Stimulated activated CD8-positive, alpha-beta memory T cell treated with anti-CD3 and anti-CD28 coated beads, Interleukin-2, amount 100 ng/mL, for 48 hours (primary cell): ENCODE measurements at places on chromosomes 1 and 21.

GRCh38 chr1:244276646-244277045 is 175.1 kb downstream of the ADSS2 start:
- DNase-seq: no peak

DNA sequence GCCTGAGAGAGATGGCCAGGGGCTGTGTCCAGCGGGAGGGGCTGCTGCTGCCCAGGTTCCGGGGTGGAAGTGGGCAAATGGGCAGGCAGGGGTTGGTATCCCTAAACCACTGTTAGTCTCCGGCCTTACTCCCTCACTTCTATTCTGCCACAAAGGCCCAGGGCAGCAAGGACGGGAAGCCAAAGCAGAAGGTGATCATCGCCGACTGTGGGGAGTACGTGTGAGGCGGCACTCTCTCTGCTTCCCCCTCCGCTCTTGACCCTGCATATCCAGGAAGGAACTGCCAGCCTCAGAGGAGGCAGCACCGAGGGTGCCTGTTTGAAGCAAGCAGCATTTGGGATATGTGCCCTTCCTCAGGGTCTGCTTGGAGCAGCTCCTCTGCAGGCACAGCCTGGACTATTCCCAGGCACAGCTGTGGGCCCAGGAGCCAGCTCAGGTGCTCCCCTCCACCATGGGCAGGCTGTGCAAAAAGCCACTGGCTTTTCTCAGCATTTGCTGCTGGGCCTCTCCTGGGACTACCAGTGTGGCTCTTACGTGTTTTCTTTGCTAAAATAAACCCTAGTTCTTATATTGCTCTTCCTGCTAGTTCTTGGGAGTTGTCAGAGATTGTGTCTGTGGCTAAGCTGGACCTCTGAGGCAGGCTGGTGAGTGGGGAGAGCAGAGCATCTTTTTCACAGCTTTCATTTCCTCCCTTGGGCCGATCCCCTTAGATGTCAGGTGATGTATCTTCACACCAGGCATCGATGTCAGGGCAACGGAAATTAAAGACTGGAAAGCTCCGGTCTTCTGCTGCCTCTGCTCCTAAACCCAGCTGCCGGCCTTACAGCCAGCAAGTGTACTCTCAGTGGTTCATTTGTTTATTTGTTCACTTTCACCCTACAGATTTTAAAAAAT is 14.7 kb downstream of the PPIE start:
- no peak for DNase-seq

DNA sequence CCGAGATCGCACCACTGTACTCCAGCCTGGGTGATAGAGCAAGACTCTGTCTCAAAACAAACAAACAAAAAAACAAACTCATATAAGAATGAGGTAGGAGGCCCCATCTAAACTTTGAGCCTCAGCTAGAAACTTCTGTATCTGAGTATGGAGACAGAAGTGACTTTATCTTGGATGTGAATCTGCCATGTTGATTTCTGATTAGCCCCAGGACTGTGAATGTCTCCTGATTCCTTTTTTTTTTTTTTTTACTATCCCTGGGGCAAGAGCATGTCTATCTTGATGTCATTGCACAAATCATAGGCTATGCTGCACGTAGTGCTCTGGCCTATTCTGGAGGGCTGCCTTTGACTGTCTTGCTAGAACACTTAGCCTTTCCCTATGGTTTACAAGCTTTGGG is 211.0 kb downstream of the PTPRU start:
- no peak for DNase-seq

DNA sequence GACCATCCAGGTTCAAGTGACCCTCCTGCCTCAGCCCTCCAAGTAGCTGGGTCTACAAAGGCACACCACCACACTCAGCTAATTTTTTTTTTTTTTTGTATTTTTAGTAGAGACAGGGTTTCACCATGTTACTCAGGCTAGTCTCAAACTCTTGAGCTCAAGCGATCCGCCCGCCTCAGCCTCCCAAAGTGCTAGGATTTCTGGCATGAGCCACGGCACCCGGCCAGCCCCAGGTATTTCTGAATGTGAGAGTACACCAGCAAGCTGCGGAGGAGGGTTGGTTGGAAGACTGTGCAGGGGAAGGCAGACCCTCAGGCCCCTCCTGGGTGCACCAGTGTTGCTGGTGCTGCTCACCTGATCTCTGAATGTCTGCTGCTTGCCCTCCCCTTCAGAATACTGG is 33.1 kb upstream of the SIM2 start:
- DNase-seq: no peak

DNA sequence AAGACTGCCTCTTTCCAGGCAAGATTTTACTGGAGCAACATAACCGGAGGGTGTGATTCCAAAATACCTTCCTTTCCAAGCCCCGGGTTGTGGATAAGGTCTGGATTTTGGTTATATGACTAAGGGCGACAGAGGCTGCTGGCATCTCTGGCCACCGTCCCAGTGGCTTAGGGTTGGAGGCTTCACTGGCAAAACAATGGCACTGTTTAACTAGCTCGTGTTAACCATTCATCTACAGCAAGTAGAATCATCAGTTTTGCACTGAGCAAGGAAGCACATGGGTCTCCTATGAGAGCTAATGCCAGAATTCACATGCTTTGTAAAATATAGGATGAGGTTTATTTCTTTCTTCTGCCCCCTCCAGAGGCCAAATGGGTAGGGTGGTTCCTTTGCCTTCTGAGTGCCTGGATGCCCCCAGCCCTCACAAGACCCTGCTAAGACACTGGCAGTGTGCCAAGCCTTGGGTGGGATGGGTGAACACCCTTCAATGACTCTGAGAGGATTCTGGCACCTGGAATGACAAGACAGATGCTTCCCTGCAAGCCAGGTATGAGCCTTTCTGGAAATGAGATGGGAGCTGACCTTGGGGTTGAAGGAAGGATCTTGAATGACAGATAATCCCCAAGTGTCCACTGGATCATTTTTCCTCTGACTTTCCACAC is 36.8 kb downstream of the DHCR24 start:
- no peak for DNase-seq

DNA sequence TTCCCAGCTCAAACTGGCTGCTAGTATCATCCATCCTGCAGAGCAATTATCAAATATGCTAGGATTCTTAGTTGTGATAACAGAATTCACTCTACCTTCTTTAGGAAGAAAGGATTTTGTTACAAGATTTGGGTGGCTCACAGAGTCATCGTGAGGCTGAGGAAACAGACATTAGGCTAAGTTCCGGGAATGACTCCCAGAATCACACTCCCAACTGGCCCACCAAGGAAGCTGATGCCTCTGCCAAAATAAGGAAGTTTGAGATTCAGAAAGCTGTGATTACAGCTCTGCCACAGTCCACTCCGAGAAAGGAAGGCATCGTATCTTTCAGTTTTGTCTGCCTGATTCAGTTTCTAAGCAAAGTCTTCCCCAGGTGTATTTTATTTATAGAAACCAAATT is 50.6 kb upstream of the LYPLAL1 start:
- DNase-seq: no peak

DNA sequence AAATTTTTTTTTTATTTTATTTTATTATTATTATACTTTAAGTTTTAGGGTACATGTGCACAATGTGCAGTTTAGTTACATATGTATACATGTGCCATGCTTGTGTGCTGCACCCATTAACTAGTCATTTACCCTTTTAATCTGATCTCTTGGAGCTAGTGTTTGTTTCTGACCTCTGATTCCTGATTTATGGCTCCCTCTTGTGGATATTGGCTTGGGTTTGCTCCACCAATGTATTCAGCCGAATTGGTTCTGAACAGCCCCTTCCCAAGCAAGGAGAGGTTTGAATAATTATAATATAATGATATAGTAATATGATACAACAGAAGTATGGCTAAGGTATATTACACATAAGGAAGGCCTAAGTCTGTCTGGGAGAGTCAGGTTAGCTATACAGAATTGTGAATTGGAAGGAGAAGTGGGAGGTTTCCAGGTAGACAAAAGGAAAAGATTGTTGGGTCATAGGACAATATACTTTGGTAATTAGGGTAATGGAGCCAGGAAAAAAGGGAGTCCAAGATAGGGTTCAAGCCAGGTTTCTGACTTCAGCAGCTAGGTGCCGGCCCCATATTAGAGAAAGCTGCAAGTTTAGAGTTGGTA is 53.1 kb upstream of the HMCN1 start:
- DNase-seq: no peak

DNA sequence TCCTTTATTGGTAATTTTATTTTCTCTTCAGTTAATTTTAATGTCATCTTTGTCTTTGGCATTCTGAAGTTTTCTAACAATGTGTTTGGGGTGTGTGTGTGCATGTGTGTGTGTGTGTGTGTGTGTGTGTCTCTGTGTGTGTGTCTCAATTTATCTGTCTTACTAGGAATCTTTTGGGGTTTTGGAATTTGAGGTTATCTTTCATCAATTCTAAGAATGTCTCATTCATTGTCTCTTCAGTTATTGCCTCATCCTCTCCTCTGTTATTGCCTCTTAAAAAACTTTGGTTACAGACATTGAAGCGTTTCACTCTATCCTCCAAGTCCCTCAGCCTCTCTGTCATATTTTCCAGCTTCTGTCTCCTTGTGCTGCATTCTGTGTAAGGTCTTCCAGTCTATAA is 18.1 kb upstream of the SAMD13 start:
- no peak for DNase-seq

DNA sequence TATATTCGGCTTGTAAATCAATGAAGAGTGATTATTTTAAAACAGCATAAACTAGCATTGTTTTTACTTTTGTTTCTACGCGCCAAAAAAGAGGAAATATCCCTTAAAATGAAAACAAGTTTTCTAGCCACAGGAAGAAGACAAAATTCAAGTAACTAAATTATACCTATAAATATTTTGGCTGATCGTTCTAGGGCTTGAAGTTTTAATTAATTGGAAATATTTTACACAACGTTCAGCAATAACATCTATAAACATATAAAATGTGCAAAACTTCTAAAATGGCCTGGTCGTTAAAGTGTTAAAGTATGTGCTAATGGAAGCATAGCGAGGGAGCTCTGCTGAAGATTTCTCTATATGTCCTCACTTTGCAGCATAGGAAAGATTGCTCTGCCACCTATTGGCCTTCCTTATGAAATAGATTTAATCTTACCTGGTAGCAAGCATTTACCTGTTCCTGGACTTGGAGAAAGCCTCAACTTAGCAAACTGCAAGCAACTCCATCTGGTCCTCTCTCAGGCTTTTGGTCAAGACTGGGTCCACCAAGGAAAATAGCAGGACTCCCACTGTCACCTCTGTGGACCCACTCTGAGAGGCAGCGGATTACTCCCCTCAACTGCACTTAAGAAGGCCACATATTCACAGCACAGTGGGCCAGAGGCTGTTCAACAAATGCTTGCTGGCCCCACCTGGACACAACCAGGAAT is 351.3 kb upstream of the RUNX1 start:
- DNase-seq: no peak

DNA sequence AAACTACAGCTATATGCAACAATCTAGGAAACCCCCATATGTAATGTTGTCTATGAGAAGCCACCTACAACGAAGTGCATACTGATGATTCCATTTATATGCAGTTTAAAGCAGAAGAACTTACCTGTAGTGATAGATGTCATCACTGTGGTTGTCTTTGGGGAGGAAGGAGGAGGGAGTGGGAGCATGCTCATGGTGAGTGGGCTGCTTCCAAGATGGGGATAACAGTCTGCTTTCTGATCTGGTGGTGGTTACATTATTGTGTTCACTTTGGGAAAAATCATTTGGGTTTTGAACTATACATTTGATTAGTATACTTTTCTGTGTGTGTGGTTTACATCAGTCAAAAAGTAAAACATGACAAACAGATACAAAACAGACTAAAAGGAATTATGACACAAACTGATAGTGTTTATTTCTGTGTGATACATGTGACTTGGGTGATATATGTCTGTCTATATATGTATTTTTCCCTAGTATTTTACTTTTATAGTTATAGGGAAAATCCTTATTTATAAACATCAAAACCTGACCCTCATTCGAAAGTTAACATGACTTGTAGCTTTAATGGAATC is 184.7 kb downstream of the VPS13D start:
- no peak for DNase-seq

DNA sequence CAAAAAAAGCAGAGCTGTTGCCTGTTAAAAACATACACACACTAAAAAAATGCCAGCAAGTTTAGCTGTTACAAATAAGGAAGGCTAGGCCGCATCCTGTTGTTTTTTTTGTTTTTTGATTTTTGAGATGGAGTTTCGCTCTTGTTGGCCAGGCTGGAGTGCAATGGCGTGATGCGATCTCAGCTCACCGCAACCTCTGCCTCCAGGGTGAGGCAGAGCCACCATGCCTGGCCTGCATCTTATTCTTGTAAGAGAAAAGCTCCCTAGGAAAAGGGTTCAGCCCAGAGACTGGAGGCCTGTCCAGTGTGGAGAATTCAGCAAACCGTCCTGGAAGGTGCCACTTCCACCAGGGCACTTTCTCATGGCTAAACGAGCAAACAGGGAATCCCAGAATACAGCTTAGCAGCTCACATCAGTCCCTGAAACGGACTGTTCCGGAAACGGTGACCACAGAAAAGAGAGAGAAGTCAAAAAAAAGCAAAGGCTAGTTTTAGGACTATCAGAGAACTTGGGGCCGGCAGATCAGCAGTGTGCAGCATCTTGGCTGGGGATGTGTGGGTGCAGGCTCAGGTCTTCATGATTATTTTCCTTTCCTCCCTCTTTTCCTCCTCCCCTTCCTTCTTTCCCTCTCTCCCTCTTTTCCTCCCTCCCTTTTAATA is 283.6 kb downstream of the AJAP1 start:
- no peak for DNase-seq

DNA sequence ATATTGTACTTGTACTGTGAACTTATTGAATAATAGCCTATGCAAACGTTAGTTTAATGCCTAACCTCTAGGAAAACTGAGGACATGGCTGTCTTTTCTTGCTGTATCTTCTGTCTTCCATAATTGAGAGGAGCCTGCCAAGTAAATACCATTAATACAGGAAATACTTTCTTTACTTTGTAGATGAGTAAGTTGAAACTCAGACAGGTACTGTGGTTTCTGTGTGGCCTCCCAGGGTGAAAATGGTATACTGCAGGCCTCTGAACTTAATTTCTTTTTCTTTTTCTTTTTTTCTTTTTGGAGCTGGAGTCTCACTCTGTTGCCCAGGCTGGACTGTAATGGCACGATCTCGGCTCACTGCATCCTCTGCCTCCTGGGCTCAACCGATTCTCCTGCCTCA is 208.8 kb upstream of the ADGRL4 start:
- no peak for DNase-seq

GRCh38 chr21:34668803-34669148 is at the start of gene CLIC6:
CLIC6 (plus strand) TSS chr21:34668994; CDS start chr21:34669389, 395 bp downstream.
- DNase-seq: no peak

- DNase-seq: no peak
Measured at GRCh38 chr1:212860713-212861581, 2.9 kb downstream of the FLVCR1 start.
